Left cardiac atrium (tissue), 4 donors: ENCODE measurements at places on chromosomes 3 and 15.

- DNase-seq = no peak
Observed at GRCh38 chr3:102161384-102162006, 273.3 kb upstream of the ZPLD1 start.

DNA sequence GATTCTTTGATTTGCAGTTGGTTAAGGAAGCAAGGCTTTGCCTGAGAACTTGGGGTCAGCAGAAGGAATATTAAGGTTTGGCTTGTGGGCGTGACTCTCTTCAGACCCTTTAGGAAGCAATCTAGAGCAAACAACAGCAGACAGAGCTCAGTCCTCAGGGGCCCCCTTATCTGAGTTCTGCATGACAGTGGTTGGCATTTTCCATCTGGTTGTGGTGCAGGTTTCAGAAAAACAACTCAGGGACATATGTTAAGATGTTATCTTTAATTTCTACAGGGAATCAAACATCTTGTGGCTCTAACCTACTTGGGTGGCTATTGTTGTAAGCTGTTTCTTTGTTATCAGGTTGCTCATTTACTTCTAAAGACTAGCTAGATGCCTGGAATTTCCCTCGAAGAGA, 141.4 kb downstream of the VPS8 start:
- DNase-seq = no peak

GRCh38 chr15:58962136-58962535, 25.3 kb upstream of the RNF111 start:
- no peak for DNase-seq

DNA sequence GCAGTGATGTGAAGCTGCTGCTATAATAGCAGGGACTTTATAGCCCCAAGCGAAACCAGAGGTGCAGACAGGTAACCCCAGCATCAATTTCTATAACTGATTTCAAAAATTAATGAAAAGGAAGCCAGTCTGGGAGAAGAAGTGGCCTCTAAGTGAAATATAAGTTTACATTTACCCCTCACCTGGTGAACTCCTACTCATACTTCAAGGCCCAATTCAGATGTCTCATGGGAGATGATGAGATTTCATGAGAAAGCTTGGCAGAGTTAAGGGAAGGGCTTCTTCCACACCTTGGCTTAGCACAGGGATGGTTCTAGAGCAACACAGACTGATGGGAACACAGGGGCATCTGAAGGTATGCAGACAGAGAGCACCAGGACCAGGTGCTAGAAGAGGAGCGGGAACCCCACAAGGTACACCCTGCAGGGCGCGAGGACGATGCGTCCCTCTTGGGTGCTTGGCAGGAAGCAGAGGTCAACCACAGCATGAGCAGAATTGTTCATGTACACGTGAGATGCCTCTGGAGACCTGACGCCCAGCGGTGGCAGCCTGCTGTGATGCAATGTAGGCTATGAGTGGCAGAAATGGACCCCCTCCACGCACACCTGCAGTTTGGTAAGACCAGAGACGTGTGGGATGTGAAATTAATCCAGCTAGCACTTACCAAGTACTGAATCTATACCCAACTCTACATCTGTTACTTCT, 102.9 kb downstream of the SRGAP3 start:
- DNase-seq = no peak

DNA sequence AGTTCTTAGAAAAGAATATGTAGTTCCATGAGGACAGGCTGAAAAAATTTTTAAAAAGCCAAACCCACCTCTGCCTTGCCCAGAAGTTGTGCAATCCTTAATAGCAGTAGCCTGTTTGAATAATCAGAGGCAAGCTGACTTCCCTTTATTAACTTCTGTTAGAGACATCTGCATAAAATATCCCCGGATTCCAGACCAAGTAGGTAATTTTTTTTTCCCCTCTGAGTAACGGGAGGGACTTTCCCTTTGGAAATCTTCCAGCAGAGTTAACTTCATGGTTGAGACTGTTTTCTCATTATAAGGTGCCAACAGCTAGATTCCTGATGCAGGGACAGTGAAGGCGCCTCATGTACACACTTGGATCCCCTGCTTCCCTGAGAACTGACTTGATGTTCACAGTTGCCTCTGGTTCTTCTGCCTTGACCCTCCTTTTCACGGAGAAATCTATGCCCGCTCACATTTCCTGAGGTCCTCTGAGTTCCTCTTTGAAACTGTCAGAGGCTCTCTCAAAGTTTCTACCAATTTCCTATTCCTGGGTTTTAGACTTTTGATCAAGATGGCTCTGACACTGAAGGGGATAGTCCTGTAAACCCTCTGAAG, 227.6 kb upstream of the BHLHE40 start:
- DNase-seq = no peak

GRCh38 chr3:164732166-164732565, 346.1 kb downstream of the SI start:
- no peak for DNase-seq
